Stimulated activated CD4-positive, alpha-beta T cell treated with anti-CD3 and anti-CD28 coated beads, Interleukin-1b, Interleukin-23, amount 100 ng/mL, for 1 hour (primary cell): ENCODE measurements at places on chromosomes 2 and 18.

DNA sequence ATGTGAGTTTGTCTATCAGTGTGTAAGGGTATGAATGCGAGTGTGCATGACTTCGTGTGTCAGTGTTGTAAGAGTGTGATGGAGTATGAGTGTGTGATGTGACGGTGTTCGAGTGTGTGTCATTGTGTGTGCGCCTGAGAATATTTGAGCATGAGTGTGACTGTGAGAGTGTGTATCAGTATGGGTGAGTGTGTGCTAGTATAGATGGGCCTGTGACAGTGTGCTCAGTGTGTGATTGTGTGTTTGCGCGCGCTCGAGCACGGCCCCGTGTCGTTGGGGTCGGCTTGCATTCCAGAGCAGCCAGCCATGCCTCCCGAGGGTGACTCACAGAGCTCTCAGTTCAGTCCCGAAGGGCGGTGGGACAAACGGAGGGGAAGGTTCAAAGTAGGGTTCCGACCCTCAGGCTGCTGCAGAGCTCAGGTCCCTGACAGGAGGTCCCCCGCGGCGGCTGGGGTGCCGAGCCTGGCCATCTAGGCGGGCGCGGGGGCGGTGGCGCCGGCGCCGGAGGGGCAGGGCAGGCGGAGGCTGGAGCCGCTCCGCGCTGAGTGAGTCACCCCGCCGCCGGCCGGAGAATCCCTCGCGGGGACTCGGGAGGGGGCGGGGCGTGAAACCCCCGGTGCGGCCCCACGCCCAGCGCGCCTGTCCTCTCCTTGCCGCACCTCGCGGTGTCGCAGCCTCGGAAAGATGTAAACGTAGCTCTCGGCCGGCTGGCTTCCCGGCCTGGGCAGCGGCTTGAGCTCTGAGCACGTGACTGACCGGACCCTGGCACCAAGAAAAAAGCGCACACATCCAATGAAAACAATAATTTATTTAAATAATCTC is 3.8 kb downstream of the DLX2 start:
- DNase-seq, result no peak

GRCh38 chr2:55268288-55268906 is 634 bp downstream of the MTIF2 start:
- DNase-seq, result no peak

GRCh38 chr18:23824669-23825068 is 135.4 kb downstream of the LAMA3 start:
- DNase-seq, result no peak

DNA sequence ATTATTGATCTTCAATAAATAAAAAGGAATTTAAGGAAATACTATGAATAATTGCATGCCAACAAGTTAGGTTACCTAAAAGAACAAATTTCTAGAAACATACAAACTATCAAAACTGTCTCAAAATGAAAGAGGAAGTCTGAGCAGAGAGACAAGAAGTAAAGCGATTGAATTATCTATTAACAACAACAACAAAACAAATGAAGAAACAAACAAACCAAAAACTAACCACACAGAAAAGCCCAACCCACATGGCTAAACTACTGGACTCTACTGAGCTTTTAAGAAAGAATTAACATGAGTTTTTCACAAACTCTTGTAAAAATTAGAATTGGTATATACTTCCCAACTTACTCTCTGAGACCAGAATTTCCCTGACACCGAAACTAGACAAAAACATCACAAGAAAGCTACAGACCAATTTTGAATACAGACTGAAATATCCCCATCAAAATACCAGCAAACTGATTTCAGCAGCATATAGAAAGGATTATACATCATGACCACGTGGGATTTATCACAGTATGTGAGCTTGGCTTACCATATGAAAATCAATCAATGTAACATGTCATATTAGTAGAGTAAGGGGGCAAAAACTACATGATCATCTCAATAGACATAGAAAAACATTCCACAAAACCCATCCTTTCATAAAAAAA is 16.6 kb upstream of the GALNT1 start:
- DNase-seq, result no peak

DNA sequence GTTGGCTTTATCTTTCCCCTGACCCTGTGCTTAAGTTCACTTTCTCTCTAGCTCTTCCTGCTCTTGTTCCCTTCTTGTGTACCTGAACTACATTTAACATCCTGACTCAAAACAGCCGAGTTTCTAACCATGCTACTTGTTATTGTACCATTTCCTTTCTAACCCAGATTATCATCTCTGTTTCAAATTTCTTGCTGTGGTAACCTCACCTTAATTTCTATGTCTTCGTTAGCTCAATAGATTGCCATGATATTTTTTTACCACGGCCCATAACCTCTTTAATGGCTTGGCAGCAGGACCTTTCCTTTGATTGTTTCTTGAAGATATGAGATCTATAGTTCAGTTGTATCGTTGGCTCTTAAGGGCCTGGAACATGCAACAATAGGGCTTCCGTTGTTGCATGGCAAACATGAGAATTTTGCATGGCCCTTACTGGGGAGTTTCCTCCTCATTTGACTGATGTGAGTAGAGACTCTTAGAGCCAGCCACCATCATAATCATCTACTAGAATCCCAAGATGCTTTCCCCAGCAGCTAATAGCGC is 11.1 kb downstream of the CFAP36 start:
- no peak for DNase-seq

DNA sequence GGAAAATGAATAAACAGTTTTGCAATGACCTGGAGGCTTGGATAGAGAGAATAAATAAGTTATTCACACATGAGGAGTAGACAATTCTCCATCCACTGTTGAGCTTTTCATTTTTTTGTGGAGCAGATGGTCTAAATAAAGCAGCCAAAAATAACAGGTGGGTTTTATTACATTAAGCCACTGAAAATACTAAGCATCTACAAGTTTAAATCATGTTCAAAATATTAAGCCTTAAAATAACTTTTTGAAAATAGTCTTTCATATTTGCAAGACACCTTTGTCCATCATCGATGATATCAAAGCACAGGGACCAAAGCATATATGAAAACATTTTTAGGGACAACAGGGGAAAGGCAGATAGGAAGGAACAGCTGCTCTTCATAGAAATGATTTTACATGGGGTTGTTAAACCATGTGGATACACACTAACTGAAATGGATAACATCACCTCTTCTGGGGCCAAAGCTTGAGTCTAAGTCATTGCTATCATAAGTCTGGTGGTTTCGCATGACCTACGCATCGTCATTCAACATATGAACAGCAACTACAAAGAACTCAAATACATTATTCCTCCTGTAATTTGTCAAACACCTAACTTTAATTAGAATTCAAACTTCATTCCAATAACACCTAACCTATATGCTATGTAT is 197.6 kb upstream of the CHST9 start:
- DNase-seq, result no peak

DNA sequence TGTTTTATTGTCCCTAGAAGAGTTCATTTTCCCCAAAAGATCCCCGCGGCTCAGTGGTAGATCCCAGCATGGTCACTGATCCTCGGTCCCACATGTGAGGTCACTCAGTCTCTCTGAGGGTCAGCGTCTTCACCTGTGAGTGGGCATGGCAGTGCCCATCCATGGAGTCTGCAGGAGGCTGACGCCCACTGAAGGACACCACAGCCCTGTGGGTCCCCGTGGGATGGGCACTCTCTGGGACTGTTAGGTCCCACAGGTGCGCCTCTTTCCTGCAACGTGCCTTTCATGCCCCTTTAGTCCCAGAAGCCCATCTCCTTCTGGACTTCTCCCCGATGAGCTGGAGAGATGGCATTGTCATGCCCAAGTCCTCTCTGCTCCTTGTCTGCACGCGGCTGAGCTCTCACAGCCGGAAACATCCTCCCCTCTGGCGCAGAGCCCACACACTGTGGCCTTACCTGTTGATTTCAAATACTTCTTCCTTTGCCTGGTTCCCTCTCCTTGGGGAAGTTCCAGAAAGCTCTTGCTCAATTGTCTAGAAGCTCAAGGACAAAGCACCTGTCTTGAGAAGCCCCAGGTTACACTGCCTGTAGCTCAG is 75.9 kb downstream of the PTGR3 start:
- no peak for DNase-seq

- DNase-seq, result no peak
These were observed 64.5 kb downstream of the FAM210A start for GRCh38 chr18:13661779-13662256.

DNA sequence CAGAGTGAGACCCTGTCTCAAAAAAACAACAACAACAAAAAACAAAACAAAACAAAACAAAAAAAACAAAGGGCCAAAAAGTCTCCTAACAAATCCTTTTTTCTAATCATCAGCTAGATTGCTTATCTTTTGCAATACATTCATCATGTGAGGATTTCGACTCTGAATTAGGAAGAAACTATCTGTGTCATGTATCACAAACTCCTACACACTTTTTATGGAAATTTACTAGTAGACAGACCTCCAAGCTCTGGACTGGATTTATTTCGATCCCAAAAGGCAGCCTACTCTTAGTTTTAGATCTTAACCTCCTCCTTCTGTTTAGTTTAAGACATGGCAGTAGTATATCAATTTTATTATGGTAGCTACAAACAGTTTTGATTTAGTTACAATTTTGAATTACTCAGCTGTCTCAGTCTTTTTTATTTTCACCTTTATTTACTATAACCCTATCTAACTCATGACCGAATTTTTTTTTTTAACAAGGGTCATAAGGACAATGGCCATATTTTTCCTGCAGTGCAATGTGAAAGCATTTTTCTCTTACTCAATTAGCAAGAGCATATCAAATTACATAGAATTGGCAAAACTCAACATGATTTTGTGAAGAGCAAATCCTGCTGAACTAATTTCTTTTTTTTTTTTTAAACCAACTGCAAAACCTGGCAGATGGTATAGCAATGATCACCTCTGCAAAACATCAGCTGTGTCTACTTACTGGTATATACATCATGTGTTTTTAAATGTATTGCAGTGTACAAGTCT is 10.7 kb upstream of the CCDC88A start:
- no peak for DNase-seq

DNA sequence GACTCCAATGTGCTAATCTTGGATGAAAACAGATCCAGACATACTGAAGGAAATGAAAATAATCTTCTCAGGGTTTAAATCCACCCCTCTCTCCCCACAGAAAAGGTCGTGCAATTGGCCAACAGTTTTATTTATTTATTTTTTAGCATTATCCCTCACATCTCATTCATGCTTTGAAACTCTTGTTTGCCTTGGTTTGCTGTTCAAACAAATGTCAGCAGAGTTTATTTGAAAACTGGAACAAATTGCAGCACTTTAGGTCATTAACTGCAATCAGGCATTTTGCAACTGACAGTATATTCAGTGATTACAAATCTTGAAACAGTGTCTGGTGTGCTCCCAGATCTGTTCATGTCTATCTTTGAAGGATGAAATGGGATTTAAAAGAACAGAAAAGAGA is 220.6 kb downstream of the SLC4A10 start:
- DNase-seq, result no peak

GRCh38 chr18:74153377-74153776 is 5.1 kb downstream of the TIMM21 start:
- DNase-seq, result no peak
